ENCODE measurements at places on chromosomes 16 and 17. TPM values are rescaled to one million over a fixed set of nuclear protein-coding genes. Genes with fewer than 3 reads are reported as not detected.
A peak's percentile ranks its signal among the peaks of the same experiment; 100 is the strongest.

GRCh38 chr17:70891306-70891705, 722.0 kb downstream of the KCNJ2 start:
- H3K27ac ChIP-seq: no peak overlapping the region
- H3K4me1 ChIP-seq: no peaks in the 10 kb centered on the region
- H3K4me3 ChIP-seq: no peak overlapping the region
- no peak for DNase-seq

GRCh38 chr16:87470332-87470731, 22.5 kb downstream of the ZCCHC14 start:
- no peak for DNase-seq
- peaks cover 2% of the 10 kb centered on the region for H3K36me3 ChIP-seq
- no peaks in the 10 kb centered on the region for H3K27me3 ChIP-seq
- H3K4me3 ChIP-seq: no peak overlapping the region
- H3K4me1 ChIP-seq: no peaks in the 10 kb centered on the region
- no peak overlapping the region for H3K27ac ChIP-seq

SLC35G6 gene
- not detected for total RNA-seq

CCT6B gene
- total RNA-seq: 0.31 TPM

DNA sequence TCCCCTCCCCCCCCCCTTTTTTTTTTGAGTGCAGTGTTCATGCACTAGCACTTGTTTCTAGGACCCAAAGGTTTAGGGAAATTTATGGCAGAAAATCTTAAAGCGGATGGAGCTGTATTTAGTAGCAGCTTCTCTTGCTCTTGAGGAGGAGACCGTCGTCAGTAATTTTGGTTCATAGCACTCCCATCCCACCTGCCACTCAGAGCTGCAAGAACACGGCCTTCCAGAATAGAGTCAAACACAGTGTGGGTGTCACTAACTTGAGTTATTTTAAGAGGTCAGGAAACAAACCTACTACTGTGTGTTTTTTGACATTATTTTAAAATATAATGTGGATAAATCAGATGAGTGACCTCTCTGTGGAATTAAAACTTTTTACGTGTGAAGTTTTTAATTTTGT, 37.3 kb downstream of the SEC14L1 start:
- H3K36me3 ChIP-seq: no peaks in the 10 kb centered on the region
- DNase-seq: no peak
- H3K4me3 ChIP-seq: no peak overlapping the region
- H3K27me3 ChIP-seq: no peaks in the 10 kb centered on the region
- H3K4me1 ChIP-seq: no peaks in the 10 kb centered on the region

ADAM11 gene
- not detected for total RNA-seq

- DNase-seq: peak; percentile 84
- peak overlapping the region; percentile 83 for H3K27ac ChIP-seq
- H3K36me3 ChIP-seq: no peaks in the 10 kb centered on the region
- no peaks in the 10 kb centered on the region for H3K4me1 ChIP-seq
- no peaks in the 10 kb centered on the region for H3K27me3 ChIP-seq
These were observed 14.2 kb downstream of the RAB40B start for GRCh38 chr17:82684228-82684841.

- H3K36me3 ChIP-seq: no peaks in the 10 kb centered on the region
- no peaks in the 10 kb centered on the region for H3K27me3 ChIP-seq
- peak overlapping the region; percentile 46 for H3K27ac ChIP-seq
These were observed 31.8 kb downstream of the HNF1B start for GRCh38 chr17:37713028-37713431.

DNA sequence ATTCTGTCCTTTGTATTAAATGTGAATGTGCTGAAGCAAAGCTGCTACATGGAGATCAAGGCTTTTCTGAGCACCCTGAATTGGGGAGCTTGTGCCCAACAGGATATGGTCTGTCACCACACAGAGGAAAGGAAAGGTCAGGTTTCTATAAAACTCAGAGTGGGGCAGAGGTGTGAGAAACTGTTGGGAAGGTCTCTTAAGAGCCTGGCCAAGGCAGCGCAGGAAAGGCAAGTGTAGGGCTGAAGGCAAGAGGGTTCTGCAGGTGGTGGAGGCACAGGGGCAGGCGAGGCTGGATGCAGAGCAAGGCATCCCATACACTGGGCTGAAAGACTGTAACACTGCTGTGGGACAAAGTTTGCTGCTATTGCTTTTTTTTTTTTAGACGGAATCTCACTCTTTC, 8.1 kb downstream of the COX6A2 start:
- no peak for DNase-seq
- no peak overlapping the region for H3K4me3 ChIP-seq
- H3K27me3 ChIP-seq: no peaks in the 10 kb centered on the region
- no peaks in the 10 kb centered on the region for H3K4me1 ChIP-seq
- H3K27ac ChIP-seq: no peak overlapping the region

DNA sequence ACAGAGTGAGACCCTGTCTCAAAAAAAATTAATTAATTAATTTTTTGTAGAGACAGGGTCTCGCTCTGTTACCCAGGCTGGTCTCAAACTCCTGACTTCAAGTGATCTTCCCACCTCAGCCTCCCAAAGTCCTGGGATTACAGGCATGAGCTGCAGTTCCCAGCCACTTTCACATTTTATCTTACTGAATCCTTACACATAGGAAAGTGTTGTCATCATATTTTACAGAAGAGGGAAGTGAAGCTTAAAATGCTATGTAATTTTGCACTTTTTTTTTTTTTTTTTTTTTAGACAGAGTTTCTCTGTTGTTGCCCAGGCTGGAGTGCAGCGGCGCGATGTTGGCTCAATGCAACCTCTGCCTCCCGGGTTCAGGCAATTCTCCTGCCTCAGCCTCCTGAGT, 21.1 kb upstream of the ZNF629 start:
- H3K36me3 ChIP-seq: no peaks in the 10 kb centered on the region
- no peak overlapping the region for H3K27ac ChIP-seq
- no peaks in the 10 kb centered on the region for H3K27me3 ChIP-seq
- DNase-seq: no peak
- H3K4me3 ChIP-seq: no peak overlapping the region

PRR11 gene
- 0.56 TPM for total RNA-seq

DNA sequence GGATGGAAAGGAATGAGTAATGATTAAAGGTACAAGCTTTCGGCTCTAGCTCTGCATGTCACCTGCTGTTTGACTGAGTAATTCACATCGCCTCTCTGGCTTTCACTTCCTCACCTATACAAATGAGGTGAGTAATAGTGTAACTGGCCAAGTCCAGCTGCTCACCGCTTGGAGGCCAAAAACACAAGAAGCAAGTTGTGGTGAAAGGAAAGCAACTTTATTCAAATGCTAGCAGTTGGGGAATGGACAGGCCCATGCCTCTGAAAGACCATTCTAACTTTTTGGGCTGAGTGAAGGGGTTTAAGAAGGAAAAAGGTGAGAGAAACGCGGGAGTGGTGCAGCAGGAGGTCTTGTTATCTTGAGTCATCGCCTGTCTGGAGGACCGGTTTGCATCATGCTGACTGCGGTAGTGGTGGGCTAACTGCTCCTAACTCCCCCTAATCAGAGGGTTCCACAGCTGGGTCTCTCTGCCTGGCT, 45.7 kb upstream of the CSNK2A2 start:
- no peak for DNase-seq
- no peak overlapping the region for H3K27ac ChIP-seq
- H3K4me1 ChIP-seq: no peaks in the 10 kb centered on the region
- no peak overlapping the region for H3K4me3 ChIP-seq
- no peaks in the 10 kb centered on the region for H3K36me3 ChIP-seq

GGT6 gene
- 0.09 TPM for total RNA-seq

ENGASE gene
- 63.7 TPM for total RNA-seq

SGCA gene
- total RNA-seq: 1.6 TPM

GRCh38 chr16:84058664-84059063, 16.1 kb upstream of the SLC38A8 start:
- DNase-seq: no peak
- no peak overlapping the region for H3K4me3 ChIP-seq
- no peaks in the 10 kb centered on the region for H3K4me1 ChIP-seq
- no peaks in the 10 kb centered on the region for H3K27me3 ChIP-seq
- peaks cover 61% of the 10 kb centered on the region for H3K36me3 ChIP-seq

GRCh38 chr16:28187595-28188004, 24.2 kb downstream of the XPO6 start:
- DNase-seq: no peak
- no peaks in the 10 kb centered on the region for H3K4me1 ChIP-seq
- no peaks in the 10 kb centered on the region for H3K27me3 ChIP-seq
- H3K4me3 ChIP-seq: no peak overlapping the region
- no peaks in the 10 kb centered on the region for H3K36me3 ChIP-seq
- H3K27ac ChIP-seq: no peak overlapping the region

DNA sequence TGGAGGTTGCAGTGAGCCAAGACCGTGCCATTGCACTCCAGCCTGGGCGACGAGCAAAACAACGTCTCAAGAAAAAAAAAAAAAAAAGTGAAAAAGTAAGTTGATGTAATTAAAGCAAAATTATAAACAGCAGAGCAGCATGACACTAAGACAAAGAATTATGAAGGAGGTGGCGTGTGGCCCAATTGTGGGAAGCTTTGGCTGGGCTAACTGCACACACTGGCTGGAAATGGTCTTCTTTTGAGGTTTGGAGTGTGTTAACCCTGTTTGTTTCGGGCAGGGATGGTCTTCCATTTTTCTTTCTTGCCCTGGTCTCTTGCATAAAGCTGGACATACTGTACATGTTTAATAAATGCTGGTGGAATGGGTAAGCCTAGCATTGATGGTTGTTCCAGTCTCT, 54.8 kb downstream of the RAP1GAP2 start:
- no peaks in the 10 kb centered on the region for H3K4me1 ChIP-seq
- H3K27ac ChIP-seq: no peak overlapping the region
- H3K27me3 ChIP-seq: no peaks in the 10 kb centered on the region

DOK4 gene
- total RNA-seq: 23.3 TPM

DNA sequence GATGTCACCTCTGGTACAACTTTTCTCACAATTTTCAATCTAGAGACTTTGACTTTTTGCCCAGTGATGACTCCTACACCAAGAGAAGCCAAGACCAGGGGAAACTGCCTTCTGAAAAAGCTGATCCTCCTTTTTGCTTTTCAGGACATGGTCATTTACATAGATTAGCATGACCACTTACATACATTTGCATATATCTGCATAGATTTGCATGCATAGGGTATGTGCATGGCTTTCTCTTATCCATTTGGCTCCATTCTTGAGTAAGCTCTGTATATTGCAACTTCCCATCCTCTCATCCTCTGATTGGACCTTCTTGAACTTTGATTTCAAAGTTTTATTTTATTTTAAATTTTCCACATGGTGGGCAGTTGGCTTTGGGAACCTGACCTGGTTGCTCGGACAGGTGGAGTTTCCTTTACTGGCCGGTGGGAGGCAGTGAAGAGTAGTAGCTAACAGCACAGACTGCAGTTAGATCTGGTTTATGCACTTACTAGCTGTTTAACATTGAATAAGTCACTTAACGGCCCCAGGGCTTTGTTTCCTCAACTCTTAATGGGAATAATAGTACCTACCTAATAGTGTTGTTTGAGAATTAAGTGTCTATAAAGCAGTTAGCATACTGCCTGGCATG, 92.9 kb downstream of the GPR139 start:
- H3K36me3 ChIP-seq: no peaks in the 10 kb centered on the region
- no peak overlapping the region for H3K4me3 ChIP-seq
- H3K27me3 ChIP-seq: no peaks in the 10 kb centered on the region

DNA sequence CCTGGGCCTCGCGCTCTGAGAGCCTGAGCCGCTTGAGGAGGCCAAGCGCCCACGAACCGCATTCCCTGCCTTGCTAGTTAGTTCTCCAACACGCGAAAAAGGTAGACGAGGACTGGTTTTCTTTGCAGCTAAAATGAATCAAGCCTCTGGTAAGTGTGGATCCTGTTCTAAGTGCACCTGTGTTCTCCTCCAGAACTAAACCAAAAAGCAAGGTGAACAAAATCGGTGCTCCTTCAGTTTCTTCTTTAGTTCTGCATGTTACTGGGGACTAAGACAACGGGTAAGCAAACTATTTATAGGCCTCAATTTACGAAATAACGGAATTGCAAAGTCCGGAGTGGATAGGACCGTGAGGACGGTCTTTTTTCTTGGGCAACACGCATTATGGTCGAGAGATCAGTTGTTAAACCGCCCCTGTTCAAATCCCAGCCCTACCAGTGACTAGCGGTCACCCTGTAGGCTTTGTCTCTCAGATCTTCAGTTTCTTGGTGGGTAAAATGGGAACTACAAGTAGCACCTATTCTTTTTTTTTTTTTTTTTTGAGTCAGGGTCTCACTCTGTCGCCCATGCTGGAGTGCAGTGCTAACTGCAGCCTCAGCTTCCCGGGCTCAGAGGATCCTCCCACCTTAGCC, 993 bp upstream of the ANKRD11 start:
- DNase-seq: no peak
- H3K4me3 ChIP-seq: peak overlapping the region; percentile 81
- no peaks in the 10 kb centered on the region for H3K36me3 ChIP-seq
- H3K27ac ChIP-seq: peak overlapping the region; percentile 60

DNA sequence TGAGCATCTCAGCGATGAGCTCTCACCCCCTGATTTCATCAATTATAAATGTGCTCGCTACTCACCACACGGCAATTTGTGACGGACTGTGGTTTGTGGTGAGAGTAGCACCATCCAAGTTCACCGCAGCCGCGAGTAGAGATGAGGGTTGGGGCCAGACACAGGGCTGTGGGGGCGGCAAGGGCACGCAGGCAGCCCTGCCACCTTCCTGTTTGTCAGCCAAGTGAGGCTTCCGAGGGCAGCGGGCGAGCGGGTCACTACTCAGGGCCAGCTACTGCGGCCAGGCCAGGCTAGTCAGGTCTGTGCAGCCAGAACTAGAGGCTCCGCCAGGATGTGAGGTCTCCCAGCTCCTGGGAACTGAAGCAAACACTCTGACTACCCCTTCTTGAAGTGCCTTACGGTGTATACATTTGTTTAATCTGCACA, 39.6 kb upstream of the MEOX1 start:
- no peaks in the 10 kb centered on the region for H3K4me1 ChIP-seq
- H3K27ac ChIP-seq: no peak overlapping the region
- no peaks in the 10 kb centered on the region for H3K36me3 ChIP-seq
- H3K4me3 ChIP-seq: no peak overlapping the region
- no peaks in the 10 kb centered on the region for H3K27me3 ChIP-seq
- no peak for DNase-seq

GRCh38 chr16:28283798-28284577, 8.3 kb upstream of the SBK1 start:
- no peak overlapping the region for H3K4me3 ChIP-seq
- no peak overlapping the region for H3K27ac ChIP-seq
- no peaks in the 10 kb centered on the region for H3K27me3 ChIP-seq

DNA sequence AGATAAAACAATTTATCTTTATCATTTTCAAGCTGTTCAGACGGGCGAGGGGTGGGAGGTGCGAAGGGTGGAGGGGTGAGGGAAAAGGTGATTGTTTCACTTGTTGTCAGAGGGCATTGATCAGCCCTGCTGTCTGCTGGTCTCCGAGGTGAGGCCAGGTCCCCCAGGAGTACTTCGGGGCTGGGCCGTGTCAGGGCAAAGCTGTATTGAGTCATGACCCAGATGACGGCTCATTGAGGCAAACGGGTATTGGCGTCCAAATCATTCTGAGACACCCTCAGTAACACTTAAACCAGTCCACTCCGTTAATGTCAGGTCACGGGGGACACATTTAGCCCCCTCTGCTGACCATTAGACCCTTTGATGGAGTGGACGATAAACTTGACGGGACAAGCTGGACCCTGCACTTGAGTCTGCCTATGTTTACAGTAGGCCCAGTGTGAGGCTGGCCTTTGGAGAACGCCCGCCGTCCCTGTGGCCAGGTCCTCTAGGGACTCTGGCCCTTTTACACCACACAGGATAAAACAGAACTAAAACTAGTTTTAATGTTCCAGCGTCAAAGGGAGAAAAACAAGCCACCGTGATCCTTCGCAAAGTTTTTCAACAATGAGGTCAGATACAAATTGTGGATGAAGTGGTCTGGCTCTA, 502.2 kb upstream of the ZFHX3 start:
- H3K4me3 ChIP-seq: no peak overlapping the region
- H3K27me3 ChIP-seq: peaks cover 8% of the 10 kb centered on the region
- DNase-seq: no peak
- H3K36me3 ChIP-seq: no peaks in the 10 kb centered on the region

GRCh38 chr17:77470800-77471733, 330.3 kb downstream of the SEC14L1 start:
- no peak overlapping the region for H3K4me3 ChIP-seq
- no peaks in the 10 kb centered on the region for H3K27me3 ChIP-seq
- H3K27ac ChIP-seq: peak overlapping the region; percentile 22
- peak; percentile 62 for DNase-seq
- peaks cover 24% of the 10 kb centered on the region for H3K4me1 ChIP-seq
